ENCODE measurements at places on chromosomes 7 and 10.

GRCh38 chr10:52229291-52229931, 84.7 kb upstream of the DKK1 start:
- DNase-seq: no peak

DNA sequence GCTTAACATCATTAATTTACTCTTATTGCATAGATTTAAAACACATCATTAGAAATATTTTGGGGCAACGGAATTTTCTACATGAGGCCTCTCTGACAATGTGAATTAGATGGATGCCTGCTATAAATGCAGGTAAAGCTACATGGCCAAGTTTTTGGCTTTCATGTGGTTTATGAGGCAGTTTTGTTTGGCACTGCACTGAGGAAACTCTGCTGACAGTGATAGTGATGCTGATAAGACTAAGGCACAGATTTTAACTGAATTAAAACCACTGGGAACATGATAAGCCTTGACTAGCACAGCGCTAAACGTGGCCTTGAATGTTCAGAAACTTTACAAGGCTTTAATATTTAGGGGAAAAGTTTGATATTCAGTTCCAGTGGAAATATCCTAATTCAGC, 114.3 kb upstream of the NOBOX start:
- no peak for DNase-seq

- no peak for DNase-seq
Measured at GRCh38 chr10:116743266-116744064, 1.1 kb upstream of the HSPA12A start.

GRCh38 chr7:66894463-66895080, 26.5 kb upstream of the TMEM248 start:
- DNase-seq: no peak

- DNase-seq: no peak
Measured at GRCh38 chr7:47338026-47338425, 243.9 kb downstream of the TNS3 start.

- no peak for DNase-seq
Measured at GRCh38 chr10:70492786-70493659, 14.5 kb downstream of the PALD1 start.

DNA sequence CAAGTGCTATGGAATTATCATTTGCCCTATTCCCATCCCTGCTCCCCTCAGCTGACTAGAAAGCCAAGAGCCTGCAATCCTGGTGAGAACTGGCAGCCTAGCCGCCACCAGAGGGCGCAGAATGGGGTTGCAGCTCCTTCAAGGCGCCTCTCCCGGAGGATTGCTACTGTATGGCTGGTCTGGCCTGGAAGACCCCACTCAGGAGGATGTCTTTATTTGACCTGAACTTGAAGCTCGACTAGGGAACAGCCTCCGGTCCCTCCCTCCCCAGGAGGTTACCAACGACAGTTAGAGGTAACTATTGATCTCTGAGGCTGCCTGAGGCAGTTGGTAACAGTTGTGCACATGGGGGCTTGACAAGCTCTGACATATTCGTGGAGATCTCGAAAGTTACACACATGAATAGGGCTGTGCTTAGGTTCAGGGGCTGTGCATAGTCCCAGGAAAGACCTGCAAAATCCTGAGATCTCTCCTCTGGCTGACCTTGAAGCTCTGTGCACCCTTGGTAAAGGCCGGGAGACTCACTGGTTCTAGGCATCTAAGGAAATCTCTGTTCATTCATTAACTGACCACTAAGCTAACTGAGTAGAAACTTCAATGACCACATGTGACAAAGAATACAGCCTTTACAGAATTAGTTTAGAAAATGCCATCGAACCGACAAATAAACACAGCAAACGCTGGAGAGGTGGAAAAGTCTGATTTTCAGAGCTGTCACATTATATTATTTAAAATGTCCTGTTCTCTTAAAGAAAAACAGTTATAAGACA, 65.7 kb downstream of the TSPAN12 start:
- peak; percentile 48 for DNase-seq

GRCh38 chr7:40880581-40880980, 745.8 kb downstream of the SUGCT start:
- DNase-seq: no peak

DNA sequence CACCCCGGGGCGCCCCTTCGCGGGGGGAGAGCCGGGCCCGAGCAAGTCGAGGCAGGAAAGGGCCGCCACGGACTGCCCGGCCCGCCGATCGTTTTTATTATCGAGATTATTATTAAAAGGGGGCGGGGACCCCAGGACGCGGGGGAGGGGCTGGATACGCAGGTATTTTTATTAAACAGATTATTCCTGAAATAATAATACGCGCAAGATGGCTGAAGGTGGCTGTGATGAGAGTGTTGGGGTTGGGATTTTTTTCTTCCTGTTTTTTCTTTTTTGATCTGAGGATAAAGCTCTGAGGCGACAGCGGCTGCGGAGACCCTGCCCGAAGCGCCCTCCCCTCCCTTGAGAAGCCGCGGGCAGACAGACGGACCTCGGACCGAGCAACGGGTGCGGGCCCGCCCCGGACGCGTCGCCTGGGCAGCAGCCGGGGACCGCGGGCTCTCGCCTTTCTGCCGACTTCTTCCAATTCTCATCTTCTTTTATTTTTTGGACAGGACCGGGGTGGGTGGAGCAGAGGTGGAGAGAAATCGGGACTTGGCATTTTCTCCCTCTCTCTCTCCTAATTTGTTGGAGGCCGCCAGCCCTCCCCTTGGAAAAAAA, 1.4 kb upstream of the TRIM8 start:
- peak; percentile 65 for DNase-seq

DNA sequence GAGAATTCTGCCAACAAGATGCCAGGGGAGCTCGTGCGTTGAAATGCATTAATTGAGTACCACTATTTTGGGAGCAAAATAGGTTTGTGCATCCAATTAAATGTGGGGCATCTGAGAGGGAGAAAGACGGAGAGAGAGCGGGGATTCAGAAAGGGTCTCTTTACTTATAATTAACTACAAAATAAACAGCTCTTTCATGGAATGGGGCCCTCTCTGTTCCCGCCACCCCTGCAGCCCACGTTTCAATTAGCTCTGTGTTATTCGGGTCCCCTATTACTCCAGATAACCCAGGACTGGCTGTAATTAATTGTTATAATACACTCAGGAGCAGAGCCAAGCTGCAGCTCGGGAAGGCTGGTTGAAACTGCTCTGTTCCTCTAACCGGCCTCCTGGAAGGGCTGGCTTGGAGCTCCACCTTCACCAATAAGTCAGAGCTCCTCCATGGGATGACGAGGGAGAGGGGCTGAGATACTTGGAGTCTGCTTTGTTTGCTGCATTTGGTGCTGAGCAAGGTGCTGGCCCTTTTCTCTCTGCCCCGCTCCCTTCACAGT, 67.8 kb downstream of the CARD11 start:
- DNase-seq: no peak

- peak; percentile 83 for DNase-seq
Measured at GRCh38 chr10:93445097-93445960, 36.8 kb downstream of the MYOF start.
